ENCODE measurements at places on chromosomes 2 and 18. TPM values are rescaled to one million over a fixed set of nuclear protein-coding genes. Genes with fewer than 3 reads are reported as not detected.

Gene SERPINB7
- not detected for total RNA-seq

Gene SLC66A2
- 54.4 TPM for total RNA-seq

Gene CTLA4
- 1.7 TPM for total RNA-seq

Gene PARD3B
- 13.3 TPM for total RNA-seq

Gene STPG4
- not detected for total RNA-seq

Gene ERCC3
- total RNA-seq: 49.2 TPM

Measured in dermis blood vessel endothelial cell (primary cell).